Caki2 (cell line): ENCODE measurements at places on chromosomes 2 and 18. TPM values are rescaled to one million over a fixed set of nuclear protein-coding genes. Genes with fewer than 3 reads are reported as not detected.

- no peak for DNase-seq
Measured at GRCh38 chr18:65349635-65350034, 401.2 kb upstream of the CDH7 start.

DNA sequence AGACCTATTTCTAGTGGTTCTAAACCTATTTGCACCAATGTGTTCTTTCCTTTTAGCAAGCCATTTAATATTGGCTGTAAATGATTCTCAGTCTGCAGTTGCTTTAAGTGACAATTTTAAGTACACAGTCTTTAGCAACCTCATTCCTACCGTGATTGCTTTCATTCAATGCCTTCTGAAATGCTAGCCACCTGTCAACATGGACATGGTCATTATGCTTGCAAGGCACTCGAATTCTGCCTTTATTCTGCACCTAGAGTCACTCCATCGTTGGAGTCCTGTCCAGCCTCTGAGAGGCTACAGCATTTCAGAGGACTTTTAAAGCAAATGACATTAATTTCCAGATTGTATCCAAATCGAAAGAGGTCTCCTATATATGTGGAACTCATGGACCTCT, 115.1 kb downstream of the IRS1 start:
- DNase-seq, result no peak

GRCh38 chr18:69720422-69720821, 227.3 kb downstream of the CD226 start:
- DNase-seq, result no peak

DNA sequence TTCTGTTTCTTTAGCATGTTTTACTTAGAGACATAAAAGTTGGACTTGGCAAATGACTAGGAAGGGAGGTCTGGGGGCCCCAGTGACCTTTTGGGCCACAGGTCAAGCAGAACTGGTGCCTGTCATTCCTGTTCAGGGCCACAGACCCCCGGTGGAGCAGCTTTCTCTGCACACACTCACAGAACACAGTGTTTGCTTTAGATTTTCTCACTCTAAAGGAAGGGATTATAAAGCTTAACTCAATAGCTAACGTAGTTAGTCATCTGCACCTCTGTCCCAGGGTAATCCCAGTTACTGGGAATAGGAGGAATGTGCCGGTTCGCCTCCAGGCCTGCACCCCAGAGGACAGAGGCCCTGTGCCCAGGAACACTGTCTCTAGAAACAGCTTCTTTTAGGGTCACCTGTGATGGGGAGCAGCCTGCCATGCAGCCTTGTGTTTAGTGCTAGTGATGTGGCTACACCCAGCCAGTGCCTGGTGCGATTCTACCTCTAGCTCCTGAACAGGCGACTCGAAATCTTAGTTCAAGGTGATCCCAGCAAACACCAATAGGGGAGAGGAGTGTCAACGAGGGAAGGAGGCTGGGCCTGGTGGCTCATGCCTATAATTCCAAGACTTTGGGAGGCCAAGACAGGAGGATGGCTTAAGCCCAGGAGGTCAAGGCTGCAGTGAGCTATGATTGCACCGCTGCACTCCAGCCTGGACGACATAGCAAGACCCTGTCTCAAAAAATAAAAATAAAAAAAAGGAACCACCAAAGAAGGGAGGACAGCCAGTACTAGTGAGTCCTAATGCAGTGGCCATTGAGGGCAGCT, 11.6 kb downstream of the SPATA3 start:
- DNase-seq, result no peak

DNA sequence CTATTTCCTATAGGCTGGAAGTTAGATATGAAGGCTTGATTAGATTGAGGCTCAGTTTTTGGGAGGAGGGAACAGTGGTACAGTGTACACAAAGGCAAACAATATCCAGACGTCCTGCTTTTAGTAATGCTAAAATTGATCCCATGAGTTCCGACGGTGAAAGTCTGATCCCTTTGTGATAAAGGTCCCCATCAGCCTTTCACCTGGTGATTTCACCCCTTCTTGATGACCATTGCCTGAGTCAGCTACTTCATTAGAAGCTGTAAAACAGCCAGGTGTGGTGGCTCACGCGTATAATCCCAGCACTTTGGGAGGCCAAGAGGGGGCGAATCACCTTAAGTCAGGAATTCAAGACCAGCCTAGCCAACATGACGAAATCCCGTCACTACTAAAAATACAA, 29.7 kb downstream of the TWSG1 start:
- no peak for DNase-seq

DNA sequence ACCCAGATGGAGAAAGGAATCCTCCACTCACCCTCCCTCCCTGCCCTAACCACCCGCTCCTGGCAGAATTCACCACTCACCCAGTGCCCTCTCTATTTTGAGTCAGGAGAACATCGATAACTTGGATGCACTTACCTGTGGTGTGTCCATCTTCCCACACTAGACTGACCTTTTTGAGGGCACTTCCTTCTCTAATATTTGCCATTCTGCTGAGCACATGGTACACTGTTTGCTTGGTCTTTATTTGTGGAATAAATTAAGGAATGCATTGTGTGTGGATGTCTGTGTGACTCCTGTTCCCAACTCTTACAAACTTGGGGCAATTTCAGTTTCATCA, 133.7 kb downstream of the ACKR3 start:
- DNase-seq, result no peak

The ASB18 gene
- not detected in 2 replicates for total RNA-seq

The HOXD13 gene
- total RNA-seq, result not detected in 2 replicates

The RALB gene
- 92.7 and 116 TPM in 2 replicates for total RNA-seq
